ENCODE measurements at places on chromosomes 6 and 20.
A peak's percentile ranks its signal among the peaks of the same experiment; 100 is the strongest.

DNA sequence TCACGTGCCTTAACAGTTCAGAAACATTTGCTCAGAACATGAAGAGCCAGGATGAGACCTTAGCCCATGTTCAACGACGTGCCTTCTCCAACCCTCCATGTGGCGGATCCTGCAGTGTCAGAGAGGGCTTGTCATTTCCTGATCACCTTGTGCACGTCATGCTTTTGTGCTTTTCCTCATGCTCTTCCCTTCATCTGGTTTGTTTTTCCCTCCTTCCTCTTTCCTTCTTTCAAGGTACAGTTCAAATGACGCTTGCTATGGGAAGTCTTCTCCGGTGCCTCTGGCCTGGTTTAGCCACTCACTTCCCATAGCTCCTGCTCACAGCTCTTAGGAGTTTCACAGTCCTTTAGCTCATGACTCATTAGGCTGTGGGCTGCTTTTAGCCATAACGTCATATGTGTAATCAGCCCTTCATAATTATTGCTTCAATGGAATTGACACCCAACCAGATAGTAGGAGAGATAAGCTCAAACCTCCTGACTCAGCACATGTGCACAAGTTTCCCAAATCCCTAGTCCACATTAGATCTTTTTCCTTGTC lies 102.7 kb upstream of the CNKSR3 start:
- peak; percentile 33 for DNase-seq

DNA sequence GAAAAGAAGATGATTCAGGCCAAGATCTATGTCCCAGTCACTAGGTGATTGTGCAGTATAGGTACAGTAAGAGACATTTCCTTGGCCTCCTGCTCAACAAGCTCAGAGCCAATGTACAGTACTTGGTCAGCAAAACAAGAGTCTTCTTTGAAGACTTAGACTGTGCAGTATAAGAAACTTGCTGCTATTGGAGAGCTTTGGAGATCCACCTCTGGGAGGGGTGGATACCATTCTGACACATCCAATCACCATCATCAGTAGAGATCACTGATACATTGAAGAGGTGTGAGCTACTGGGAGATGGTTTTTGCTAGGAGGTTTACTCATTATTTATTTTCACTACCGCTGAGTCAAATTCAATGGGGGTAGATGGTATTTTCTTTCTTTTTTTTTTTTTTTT lies 77.5 kb downstream of the UST start:
- DNase-seq, result no peak

- no peak for DNase-seq
These were observed 98.5 kb downstream of the LY86 start for GRCh38 chr6:6686748-6687601.

DNA sequence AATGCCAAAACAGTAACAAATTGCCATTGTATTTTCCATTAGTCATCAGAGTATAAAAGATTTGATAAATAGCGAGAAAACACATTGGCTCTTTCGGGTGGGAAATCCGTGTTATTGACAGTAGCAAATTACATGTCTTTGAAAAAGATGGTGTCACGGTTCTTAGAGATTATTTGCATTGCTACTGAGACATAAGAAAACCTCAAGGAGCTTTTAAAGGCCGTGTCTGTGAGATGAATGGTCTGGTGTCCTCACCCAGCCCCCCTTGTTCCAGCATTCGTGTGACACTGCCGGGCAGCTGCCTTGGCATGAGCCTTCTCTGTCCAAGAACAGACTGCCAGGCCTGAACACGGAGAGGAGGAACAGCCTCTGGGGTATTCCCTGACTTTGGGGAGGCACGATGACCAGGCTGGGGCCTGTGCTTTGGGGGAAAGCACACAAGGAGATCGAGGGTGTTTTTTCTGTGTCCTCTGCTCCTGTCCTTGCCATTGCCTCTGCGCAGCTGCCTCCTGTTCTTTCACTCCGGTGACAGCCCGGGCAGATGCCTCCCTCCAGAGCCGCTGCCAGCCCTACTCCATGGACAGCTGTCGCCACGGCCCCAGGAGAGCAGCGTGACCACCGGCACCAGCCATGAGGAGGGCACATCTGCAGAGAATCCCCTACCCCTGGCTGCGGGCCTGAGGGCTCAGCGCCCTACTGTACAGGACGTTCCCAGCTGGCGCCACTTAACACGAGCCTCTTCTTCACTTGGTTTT lies 167.7 kb upstream of the CDYL start:
- no peak for DNase-seq

DNA sequence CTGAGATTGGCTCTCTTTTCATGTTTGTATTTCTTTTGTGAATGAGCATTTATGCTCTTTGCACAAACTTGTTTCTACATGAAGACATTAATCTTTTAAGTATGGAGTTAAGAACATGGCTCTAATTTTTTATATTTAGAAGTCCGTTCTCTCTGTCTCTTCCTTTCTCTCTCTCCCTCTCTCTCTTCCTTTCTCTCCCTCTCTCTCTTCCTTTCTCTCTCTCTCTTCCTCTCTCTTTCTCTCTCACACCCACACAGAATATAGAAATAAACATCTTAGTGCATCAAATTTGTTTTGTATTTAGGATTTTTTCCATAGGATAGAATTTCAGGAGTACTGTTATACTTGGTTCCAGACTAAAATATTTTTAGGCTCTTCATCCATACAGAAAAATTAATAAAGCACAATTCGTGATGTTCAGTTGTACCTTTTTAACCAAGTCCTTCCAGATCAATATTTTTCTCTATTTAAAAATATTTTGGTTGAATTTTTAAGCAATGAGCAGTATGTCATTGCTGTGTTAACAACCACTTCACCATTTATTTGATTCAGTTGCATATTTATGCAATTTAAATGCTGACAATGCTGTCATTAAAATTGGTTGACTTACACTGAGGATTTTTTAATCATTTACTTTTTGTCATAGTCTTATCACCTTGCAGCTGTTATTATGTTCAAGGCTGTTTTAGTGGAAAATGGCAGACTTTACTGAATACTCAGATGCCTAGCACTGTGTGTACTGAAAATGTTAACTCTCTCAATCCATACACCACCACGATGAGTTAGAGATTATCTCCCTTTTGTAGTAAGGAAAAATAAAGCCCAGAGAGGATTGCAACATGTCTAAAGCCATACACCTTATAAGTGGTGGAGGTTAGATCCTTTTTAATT lies 112.4 kb upstream of the MAP7 start:
- DNase-seq, result no peak

DNA sequence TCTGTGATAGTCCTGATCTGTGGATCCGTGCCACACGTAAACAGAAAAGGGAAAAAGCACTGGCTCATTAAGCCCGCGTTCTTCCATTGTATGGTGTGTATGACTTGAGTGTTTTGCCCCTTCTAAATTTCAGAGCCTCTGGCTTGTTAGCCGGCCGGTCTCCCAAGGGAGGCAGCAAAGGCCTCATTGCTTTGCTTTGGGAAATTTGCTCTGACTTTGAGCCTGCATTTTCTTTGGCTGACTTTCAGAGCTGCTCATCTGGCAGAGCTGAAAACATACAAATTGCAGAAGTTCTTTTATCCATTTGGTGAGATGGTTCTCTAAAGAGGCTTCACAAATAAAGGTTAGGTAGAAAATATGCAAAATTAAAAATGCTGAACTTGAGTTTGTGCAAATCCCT lies 123.0 kb downstream of the UTRN start:
- DNase-seq, result no peak

DNA sequence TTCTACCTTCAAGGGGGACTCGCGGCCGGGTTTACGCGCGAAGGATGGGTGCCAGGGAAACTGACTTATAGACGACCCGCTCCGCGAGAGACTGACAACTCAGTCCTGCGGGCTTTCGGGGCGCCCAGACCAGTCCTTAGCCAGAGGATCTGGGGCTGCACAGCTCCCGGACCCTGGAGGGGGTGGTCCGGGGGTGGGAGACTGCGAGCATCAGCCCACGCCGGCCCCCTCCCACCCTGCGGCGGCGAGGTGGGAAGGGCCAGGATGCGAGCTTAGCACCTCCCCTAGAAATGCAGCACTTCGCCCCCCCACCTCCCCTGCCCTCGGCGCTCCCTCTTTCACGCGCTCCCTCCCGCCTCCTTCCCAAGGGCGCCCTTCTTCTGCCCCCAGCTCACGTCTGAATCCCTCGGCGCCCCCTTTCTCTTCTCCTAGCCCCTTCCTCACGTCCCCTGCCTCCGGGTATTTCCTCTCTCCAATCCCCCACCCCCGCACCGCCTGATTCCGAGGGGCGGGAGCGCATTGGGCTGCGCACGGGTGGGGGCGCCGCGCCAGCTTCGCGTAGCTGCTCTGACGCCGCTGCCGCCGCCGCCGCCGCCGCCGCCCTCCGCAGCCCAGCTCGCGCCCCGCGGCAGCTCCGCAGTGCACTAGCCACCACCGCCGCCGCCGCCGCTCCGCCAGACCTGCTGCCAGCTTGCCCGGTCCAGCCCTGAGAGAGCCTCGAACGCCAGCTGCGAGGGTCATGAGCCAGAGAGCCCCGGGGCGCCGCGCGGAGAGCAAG lies at the start of gene SLC32A1:
SLC32A1 (plus strand) TSS at position 639 of the 778 bp plus-strand sequence. CDS start 239 bp downstream, outside the sequence.
- DNase-seq, result no peak

DNA sequence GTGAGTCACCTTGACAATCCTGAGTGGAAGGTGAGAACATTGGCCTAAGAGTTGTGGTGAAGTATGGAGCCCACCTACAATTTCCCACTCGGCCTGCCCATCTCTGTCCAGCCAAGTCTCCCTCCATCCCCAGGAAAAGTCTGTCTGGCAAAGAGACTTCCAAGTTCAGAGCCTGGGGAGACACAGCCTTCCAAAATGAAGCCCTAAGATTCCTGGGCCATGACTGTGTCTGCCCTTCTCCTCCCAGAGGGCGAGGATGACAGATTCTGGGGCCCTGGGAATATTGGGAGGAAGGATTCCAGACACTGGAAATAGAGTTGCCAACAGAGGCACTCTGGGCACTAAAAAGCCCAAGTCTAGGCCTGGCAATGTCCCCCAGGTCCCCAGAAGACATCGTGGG lies 176.8 kb downstream of the NFATC2 start:
- peak; percentile 50 for DNase-seq

- no peak for DNase-seq
These were observed 320.6 kb downstream of the QKI start for GRCh38 chr6:163735076-163735475.

- DNase-seq, result no peak
These were observed 363.8 kb upstream of the AGPAT4 start for GRCh38 chr6:161637658-161638057.

DNA sequence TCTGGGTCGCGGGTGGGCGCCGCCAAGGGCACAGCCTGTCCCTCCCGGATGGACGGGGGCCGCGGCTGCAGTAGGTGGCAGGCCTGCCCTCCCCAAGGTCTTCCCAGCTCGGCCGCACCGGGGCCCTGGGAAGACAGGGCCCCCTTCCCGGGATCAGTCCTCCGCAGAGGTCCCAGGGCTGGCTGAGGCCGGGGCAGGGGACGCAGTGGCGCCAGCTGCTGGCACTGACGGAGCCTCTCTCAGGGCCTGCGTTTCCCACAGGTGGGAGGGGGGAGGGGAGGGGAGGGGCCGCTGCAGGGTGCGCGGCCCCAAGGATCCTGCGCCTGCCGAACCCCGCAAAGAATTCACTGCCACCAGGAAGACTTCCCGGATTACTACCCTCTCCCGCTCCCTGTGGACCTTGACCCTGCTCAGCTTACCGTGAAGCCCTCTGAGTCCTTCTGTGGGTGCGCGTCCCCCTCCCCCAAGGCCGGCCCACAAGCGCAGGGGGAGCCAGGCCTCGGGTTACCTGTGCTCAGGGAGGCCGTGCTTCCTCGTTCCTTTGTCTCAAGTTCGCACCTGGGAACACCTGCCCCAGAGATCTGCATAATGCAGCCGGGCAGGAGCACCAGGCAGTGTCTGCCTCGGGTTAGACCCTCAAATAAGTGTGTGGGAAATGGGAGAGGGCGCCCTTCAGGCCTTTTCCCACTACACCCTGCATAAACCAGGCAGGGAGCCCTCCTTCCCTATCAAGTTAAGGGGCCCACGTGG lies 5.1 kb downstream of the LZTS3 start:
- DNase-seq, result no peak

DNA sequence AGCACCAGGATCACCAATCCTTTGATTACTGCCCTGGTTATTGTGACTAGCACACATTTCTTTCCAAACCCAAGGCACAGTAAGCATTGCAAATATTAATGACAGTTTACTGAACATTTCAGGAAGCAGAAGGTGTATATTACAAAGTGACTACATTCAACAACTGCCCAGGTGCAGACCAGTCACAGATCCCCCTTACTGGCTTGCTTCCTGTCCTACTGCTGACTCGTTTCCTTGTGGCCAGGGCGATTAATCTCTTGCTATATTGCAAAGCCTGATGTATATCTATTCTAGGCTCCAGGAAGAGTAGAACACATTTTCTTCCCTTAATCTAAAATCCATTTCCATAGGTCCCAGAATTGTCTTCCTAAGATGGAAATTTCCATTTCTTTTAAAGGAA lies 77.2 kb upstream of the EPHA7 start:
- DNase-seq, result no peak

GRCh38 chr20:45933266-45934045 lies 1.0 kb upstream of the PCIF1 start:
- no peak for DNase-seq

DNA sequence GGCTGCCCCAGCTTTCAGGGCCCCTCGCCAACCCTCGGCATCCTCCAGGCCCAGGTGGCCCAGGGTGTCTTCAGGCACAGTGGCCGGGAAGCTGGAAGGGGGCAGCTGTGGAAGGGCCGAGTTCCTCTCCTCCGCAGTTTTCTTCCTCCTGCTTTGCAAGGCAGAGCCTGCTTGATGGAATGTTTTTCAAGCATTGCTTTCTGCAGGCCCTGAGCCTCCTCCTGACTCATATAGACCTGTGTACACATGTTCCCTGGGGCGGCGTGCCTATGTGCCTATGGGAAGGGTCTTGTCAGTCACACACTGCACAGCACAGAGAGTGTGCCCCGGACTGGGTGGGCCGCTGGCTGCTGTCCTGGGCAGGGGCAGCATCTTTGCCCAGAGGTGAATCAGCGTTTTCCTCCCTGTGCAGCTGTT lies 107.5 kb downstream of the ERMARD start:
- DNase-seq, result no peak

DNA sequence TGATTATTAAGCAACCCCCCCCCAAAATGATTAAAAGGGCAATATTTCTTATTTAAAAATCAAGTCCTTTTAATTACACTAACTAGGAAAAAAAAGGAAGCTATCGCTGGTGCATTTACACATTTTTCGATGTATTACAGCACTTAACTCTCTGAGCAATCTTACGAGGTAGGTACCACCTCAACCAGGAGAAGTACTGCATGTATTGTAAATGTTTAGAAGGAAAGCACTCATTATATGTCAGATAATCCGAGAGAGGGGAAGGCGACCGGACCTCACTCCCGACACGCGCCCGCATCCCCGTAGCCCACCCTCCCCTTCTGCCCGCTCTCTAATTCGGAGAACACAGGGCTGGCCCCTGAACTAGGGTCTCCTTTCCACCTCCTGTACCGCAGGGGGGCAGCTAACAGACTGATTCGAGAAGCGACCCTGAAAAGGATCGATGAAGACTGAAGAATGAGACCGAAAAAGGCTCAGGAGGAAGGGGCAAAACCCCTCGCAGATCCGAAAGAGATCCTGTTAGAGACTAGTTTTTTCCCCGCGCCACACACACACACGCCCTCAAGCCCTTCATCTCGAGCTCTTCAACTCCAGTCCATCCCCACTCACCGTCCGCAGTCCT lies 337 bp downstream of the ESF1 start:
- no peak for DNase-seq

Measured in AG04450 (cell line).